ENCODE measurements at places on chromosomes 6 and 20.
A peak's percentile ranks its signal among the peaks of the same experiment; 100 is the strongest.

DNA sequence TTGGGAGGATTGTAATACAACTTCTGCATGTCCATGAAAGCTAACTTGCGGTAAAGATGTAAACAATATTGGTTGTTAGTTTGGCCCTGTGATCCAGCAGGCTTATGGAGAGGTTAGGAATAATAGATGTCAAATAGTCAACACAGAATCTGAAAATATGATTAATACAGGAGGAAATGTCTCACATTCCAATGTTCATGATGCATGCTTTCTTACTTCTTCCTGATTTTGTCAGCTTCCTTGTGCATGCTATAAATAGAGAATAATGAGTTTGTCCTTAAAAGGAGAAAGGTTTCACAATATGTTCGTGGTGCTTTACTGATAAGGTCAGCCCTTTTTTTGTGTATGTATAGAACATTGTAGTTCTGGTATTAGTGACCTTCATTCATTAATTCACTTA, 136.7 kb downstream of the MMUT start:
- DNase-seq = peak; percentile 38

GRCh38 chr6:24723270-24723669, 4.3 kb upstream of the C6orf62 start:
- no peak for DNase-seq

DNA sequence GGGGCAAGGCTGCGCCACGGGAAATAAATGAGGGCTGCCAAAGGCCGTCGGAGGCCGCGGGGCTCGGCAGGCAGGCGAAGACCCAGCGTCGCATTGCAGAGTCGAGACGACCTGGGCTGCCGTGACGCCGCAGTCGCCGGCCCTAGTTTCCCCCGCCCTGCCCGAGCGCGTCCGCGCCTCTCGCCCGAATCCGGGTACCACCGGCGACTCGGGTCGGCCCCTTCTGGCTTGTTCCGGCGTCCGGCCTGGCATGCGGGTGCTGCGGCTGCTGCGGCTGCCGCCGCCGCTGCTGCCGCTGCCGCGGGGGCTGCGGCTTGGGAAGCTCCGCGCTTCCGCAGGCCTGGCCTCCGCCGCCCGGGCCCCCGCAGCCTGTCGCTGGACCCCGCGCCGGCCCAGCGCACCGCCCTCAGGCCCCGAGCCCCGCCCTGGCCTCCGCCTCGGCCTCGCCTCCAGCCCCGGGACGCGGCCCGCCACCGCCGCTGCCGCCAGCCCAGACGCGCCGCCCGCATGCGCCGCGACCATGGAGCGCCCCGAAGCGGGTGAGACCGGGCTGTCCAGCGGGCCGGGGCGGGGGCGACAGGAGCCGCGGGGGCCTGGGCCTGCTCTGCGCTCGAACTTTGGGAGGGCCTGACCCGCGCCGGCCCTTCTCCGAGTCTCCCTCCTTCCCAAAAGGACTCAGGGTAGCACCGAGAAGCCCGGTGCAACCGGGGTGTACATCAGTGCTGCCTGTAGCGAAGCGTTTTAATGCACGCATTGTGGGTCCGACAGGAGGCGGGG, at the start of gene AKAP7:
TSS of gene AKAP7 (plus strand) at position 224 of the 777 bp plus-strand sequence. CDS start at position 521, 297 bp downstream.
- DNase-seq = no peak

DNA sequence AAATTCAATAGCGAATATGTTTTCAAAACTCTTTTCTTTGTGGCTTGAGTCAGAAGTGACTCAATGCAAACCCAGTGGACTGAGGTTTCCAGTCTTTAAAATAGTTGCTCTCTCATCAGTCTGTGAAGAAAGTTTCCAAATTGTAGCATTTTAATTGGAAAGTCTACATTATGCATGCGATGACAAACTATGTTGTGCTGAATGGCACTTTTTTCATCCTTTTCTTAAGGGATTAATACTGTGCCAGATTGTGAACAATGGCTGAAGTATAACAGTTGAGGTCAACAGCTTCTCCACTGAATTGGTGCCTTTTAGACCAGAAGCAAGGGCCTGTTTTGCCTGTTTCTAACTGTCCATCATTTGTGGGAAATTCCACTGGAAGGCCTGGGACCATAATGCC, 377.1 kb downstream of the BTBD9 start:
- DNase-seq = no peak

DNA sequence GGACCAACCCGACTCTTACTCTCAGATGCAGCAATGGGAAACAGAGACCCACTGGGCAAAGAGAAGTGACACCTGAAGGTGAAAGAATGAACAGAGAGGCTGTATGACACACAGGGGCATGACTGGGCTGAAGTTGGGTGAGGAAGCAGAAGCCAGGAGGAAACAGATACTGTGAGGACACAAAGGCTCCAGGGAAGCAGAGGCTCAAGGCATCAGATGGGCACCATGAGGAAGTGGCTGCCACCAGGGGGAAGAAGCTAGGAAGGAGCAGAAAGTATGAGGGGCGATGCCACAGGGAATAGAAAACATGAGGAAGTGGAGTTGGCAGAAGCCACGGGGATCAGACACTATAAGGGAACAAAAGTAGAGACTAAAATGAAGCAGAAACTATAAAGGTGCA, 30.9 kb upstream of the OCSTAMP start:
- DNase-seq = no peak

GRCh38 chr6:100435299-100435698, 29.4 kb downstream of the SIM1 start:
- DNase-seq = no peak

DNA sequence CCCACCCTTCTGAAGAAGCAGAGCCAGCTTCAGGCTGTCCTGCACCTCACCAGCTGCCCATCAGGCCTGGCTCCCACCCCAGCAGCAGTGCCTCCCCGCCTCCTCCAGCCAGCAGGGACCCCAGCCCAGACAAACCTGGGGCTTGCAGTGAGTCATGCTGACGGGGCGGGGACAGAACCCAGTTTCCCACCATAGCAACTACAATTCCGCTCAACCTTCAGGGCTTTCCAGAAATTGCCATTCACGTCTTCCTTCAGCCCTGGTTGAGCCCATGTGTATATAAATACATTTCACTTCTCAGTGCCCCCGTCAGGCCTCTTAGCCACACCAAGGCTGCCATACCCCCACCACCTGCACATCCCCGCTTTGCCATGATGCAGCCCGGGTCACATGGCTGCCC, 4.4 kb downstream of the SPDEF start:
- DNase-seq = no peak

DNA sequence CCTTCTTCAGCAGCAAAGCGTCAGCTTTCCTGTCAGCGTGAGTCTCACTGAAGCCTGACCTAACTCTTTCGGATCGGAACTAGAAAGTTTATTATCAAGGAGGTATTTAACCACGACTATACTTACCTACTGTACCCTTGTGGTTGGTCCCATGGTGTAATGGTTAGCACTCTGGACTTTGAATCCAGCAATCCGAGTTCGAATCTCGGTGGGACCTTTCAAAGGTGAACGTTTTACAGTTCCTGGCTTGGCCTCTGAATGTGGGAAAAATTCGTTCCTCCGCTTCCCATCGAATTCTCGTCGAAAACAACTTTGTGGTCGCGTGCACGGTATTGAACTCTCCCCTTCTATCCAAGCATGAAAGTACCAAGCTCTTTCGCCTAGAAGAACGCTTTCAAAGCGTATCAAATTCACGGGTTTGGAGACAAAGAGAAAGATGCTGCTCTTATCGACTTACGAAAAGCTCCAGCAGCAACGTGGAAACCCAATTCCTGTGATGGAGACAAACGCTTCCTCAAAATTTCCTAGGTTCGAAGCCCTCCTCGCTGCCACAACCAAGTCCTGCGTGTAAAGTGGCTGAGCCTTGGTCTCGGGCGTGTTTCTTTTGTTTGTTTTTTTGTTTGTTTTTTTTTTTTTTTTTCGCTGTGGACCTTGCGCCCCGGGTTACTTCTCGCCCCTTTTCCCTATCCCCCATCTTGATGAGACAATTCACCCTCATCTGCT, 63.7 kb downstream of the GPX5 start:
- peak; percentile 78 for DNase-seq

DNA sequence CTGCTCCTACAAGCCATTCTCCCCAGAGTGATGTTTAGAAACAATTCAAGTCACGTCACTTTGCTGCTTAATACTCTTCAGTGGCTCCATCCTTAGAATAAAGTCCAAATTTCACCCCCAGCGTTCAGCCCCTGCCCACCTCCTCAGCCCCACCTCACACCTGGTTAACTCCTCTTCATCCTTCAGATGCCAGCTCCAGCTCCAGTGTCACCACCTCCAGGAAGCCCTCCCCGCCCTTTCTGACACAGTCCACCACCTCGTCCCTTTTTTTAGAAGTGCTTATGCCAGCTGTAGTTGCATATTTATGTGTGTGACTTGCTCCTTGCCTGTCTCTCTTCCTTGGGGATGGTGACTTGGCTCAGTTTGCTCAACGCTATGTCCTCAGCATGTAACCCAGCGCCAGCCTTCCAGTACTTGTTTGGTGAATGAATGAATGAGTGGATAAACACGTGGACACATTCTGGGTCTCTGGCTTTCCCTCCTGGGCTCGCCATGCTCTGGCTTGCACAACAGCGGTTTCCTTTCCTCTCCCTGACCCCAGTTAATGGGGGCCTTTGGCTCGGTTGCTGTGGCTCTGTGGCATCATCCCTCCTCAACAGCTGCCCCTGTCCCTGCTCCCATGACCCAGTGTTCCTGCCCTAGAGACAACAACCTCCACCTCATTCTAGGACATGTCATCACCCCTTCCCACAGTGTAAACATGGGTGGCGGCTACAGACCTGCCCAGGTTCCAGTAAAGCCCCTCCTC, 3.7 kb upstream of the IP6K3 start:
- DNase-seq = no peak

GRCh38 chr6:26044140-26045064, 42.8 kb upstream of the HFE start:
- DNase-seq = no peak

DNA sequence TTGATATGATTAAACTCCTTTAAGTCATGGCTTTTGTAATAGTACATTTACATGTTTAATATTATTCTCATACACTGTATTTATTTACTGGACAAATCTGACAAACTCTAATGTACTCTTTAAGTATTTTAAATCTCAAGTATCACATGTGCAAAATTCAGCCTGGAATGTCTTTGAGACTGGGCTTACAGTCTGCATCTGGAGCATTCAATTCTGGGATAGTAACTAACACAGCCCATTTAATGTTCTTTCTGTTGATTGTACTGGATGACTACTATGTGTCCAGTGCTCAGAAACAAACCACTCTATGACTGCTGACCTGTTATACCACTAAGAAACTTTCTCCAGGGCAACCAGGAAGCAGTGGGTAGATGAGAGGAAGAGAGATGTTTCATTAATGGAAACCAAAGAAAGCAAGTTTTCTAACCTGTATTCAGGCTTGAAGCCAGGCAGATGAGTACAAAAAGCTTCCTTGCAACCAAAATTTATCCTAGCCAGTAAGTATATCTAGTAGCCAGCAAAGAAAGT, 26.8 kb downstream of the FBXL4 start:
- DNase-seq = no peak

DNA sequence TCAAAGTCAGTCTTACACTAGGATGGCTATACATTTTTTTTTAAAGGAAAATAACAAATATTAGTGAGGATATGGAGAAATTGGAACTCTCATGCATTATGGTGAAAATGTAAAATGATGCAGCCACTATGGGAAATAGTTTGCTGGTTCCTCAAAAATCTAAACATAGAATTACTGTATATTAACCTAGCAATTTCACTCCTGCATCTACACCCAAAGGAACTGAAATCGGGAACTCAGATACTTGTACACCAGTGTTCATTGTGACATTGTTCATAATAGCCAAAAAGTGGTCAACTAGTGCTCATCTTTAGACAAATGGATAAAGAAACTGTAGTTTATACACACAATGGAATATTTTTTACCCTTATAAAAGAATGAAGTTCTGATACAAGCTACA, 110.7 kb downstream of the UTRN start:
- DNase-seq = no peak

GRCh38 chr6:9178071-9178470, 742.7 kb upstream of the SLC35B3 start:
- DNase-seq = no peak

- DNase-seq = peak; percentile 24
These were observed 103.5 kb downstream of the GJA10 start for GRCh38 chr6:89997456-89998445.

- no peak for DNase-seq
These were observed 45.5 kb downstream of the ANKS1A start for GRCh38 chr6:34934516-34934915.

- DNase-seq = no peak
These were observed 9.6 kb downstream of the SIGLEC1 start for GRCh38 chr20:3702611-3703391.

DNA sequence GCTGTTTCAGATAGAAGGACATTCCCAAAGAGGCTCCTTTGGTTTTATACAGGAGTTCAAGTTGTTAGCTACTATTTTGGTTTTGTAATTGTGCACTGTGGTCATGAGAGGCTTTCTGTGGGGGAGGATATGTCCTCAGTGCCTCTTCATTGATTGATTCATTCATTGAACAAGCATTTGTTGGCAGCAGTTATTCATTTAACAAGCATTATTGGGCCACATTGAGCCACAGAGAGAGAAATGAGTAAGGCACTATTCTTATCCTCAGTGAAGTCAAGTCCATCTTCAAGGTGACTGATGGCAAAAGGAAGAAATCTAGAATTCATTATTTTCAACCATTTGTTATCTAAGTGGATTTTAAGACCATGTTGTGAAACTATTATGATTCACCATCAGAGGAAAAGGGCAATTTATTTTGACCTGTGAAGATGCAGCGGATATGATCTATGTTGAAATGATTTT, 697.2 kb upstream of the CITED2 start:
- DNase-seq = peak; percentile 99

DNA sequence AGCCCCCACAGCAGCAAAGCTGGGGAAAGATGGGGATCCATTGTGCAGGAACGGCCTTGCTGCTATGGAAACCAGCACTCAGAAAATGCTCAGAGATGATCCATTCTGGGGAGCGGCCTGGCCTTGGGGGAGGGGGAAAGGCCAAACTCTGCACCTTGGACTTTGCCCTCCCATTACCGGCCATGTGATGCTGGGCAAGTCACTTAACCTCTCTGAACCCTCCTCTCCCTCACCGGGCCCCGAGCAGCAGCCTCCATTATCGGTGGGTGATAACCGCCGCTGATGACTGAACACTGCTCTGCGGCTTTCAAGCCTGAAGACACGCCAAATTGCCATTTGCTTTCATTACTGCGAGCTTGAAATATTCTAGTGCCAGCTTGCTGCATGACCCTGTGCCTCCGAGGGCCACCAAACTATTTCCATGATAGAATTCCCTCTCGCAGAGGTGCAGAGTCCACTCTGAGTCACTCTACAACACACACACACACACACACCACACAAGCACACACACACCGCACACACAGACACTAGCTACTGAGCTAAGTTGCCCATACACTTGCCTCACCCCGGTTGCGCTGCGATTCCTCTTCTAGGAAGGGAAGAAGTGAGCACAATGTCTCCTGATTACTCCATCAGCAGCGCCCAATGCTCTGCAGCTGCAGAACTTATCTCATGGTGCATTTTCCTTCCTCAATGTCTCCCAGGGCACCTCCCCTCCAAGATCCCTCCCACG, 20.6 kb upstream of the SIRPA start:
- DNase-seq = no peak
